ENCODE measurements at places on chromosomes 6 and 20.
A peak's percentile ranks its signal among the peaks of the same experiment; 100 is the strongest.

- no peak for DNase-seq
Observed at GRCh38 chr6:24529985-24530384, 35.2 kb downstream of the ALDH5A1 start.

GRCh38 chr6:3039384-3039783 is 28.9 kb upstream of the RIPK1 start:
- DNase-seq: no peak

GRCh38 chr20:53077373-53078205 is 105.4 kb downstream of the TSHZ2 start:
- DNase-seq: no peak

- no peak for DNase-seq
Observed at GRCh38 chr6:36487698-36488097, 44.9 kb downstream of the KCTD20 start.

- no peak for DNase-seq
Observed at GRCh38 chr6:121482004-121482693, 46.7 kb downstream of the GJA1 start.

- no peak for DNase-seq
Observed at GRCh38 chr6:21138336-21139069, 455.0 kb upstream of the SOX4 start.

DNA sequence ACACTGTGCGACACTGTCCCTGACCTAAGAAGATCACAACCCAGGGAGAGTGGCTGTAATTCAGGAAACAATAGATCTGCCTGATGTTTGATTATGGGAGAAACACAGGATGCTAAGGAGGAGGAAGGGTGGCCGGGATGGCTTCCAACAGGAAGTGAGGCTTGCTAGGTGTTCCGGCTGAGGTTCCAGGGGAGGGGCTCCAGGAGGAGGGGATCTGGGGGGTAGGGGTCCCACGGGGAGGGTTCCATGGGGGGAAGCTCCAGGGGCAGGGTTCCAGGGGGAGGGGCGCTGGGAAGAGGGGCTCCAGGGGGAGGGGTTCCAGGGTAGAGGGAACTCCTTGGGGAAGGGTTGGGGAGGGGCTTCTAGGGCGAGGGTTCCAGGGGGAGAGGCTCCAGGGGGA is 48.6 kb downstream of the DAAM2 start:
- DNase-seq: no peak

GRCh38 chr6:43988801-43989200 is 138.5 kb downstream of the MRPL14 start:
- DNase-seq: no peak

DNA sequence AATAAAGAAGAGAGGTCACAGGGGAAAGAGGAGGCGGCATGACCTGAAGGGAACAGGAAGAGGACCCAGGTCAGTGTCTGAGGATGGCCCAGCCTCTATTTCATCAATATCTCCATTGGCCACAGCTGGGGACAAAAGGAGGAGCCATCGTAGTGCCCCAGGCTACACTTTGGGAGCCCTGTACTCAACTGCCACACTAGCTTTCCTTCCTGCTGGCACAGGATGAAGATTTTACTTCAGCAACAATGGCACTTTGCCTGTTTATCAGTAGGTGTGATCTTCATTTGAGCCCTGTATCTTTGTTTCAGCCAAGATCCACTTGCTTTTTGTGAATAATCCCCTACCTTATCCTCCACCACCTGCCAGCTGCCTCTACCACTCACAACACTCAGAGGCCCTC is 35.4 kb upstream of the RCAN2 start:
- DNase-seq: no peak

- DNase-seq: no peak
Observed at GRCh38 chr6:72111611-72112010, 225.3 kb downstream of the RIMS1 start.

GRCh38 chr6:6366803-6367202 is 46.3 kb upstream of the F13A1 start:
- DNase-seq: no peak

DNA sequence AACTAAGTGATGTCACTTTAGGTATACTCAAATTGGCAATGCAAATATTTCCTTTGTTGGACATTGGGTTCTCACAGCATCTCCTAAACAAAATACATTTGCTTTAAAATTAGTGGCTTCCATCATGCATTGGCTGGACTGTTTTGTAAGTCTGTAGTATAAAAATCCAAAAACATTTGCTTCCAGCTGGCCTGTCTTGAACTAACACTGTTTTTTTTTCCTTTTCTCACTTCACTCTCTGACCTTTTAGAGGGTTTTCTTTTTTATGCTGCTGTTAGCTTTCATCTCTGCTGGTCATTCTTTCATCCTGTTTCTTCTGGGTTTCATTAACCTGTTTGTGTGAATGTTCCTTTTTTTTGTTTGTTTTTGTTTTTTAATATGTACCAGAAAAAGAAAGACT is 121.7 kb upstream of the MLIP start:
- DNase-seq: no peak

GRCh38 chr20:19976595-19977372 is 40.4 kb upstream of the NAA20 start:
- no peak for DNase-seq

GRCh38 chr20:38106461-38106860 is 58.6 kb downstream of the TGM2 start:
- no peak for DNase-seq

DNA sequence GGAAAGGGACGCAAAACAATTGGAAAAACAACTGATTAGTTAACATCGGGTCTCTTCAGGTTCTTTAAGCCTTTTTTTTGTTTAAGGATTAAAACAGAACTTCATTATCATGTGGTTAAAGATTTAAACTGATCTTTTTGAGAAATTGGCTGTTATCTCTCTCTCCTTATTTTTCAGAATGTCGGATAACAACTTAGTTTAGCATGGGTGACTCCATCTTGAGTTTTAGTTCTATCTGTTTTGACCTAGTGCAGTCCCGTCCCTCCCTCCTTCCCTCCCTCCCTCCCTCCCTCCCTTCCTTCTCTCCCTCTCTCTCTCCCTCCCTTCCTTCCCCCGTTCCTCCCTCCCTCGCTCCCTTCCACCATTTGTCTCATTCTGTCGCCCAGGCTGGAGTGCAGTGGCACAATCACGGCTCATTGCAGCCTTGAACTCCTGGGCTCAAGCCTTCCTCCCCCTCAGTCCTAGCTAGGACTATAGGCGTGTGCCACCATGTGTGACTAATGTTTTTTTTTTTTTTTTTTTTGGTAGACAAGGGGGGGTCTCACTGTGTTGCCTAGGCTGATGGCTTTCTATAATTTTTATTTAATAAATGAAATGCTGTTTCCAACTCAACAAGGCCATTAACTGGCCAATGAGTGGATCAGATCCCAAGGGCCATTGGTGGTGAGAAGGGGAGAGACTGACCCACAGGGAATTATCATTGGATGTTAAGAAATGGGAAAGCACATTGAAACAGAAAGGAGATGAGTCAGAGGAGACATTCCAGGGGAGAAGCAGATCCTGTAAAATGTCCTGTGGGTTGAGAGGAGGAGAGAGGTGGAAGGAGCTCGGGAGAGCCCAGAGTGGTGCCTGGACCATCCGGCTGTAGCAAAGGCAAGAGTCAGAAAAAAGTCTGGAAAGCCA is 13.6 kb downstream of the BAK1 start:
- DNase-seq: no peak

DNA sequence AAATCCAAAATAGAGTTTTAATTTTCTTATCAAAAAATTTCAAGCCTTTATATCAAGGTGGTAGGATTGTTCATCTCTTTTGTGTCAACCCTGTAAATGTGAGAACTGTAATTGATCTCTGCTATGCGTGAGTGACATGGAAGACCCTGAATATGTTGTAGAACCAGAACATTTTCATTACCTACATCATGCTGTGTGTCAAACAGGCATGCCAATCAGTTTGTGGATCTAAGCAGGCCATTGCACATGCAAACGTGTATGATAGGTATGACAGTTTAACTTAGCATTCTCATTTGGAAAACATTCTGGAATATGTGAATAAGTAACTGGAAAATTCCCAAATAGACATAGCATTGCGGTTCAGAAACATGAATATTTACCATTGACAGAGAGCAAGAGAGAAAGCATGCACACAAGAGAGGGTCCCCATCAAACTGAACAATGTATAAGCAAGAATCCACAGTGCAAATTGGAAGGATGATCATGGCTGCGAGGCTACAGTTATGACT is 641.6 kb upstream of the AGPAT4 start:
- no peak for DNase-seq

DNA sequence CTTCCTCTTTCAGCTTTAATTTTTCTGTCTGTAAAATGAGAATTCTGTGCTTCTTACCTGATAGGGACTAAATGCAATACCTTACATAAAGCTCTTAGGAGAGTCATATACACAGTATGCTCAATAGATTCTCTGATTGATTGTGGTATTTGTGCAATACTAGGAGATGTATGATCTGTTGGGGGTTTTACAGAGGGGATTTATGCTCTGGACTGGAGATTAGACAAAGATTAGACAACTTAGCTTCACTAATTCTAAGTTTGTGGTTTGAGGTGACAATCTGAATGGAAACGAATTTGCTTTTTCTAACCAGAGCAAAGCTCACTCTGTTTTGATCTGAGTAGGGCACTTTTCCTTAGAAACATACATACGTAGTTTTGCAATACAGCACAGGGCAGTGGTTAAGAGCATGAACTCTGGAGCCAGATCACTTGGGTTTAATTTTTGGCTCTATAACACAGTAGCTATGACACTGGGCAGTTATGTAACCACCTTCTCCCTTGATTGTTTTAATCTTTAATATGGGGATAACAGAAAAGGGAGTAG is 126.2 kb downstream of the RNF144B start:
- DNase-seq: no peak

DNA sequence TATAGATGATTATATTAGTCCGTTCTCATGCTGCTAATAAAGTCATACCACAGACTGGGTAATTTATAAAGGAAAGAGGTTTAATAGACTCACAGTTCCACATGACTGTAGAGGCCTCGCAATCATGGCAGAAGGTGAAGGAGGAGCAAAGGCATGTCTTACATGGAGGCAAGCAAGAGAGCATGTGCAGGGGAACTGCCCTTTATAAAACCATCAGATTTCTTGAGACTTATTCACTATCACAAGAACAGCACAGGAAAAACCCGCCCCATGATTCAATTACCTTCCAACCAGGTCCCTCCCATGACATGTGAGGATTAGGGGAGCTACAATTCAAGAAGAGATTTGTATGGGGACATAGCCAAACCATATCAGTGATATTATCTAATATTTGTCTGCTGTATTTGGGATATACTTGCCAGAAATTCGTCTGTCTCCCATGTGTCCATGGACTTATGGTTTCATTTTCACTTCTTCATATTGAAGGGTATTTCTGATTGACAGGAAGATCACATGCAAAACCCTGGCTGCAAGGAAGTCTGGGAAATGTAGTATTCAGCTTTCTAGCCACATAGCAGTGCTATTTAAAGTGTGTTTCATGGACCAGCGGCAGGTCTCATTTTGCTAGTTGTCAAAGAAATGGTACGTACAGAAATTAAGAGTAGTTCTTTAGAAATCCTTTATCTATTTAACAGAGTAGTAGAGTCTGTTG is 50.5 kb upstream of the PAK5 start:
- no peak for DNase-seq

GRCh38 chr6:3290931-3291211 is 32.1 kb downstream of the PSMG4 start:
- no peak for DNase-seq

GRCh38 chr6:159079367-159079766 is 34.6 kb upstream of the TAGAP start:
- DNase-seq: no peak

- no peak for DNase-seq
Observed at GRCh38 chr6:157139054-157139708, 184.1 kb downstream of the TMEM242 start.

- no peak for DNase-seq
Observed at GRCh38 chr6:109165392-109165974, 70.2 kb downstream of the CEP57L1 start.

DNA sequence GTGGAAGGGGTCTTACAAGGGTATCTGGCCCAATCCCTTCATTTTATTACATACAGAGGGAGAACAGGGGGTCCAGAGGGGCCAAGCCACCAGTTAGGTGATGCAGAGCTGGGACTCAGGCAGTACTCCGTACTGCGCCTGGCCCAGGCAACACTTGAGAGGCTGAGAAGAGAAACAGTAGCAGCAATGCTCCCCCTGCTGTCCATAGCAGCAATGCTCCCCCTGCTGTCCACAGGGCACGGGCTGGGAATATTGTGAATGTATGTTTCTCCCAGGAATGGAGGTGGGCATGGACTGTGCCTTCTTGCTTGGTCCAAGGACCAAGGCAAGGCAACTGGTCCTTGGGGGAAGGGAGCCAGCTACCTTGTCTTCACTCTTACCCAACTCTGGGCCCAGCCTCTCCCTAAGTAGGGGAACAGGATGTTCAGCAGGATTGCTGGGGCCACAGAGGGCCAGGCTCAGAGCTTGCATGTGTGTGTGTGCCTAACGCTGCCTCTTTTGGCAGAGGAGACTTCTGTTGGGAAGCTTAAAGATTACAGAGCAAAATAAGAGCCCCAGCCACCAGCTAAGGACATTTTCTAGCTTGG is 14.8 kb upstream of the FAM83C start:
- DNase-seq: no peak

DNA sequence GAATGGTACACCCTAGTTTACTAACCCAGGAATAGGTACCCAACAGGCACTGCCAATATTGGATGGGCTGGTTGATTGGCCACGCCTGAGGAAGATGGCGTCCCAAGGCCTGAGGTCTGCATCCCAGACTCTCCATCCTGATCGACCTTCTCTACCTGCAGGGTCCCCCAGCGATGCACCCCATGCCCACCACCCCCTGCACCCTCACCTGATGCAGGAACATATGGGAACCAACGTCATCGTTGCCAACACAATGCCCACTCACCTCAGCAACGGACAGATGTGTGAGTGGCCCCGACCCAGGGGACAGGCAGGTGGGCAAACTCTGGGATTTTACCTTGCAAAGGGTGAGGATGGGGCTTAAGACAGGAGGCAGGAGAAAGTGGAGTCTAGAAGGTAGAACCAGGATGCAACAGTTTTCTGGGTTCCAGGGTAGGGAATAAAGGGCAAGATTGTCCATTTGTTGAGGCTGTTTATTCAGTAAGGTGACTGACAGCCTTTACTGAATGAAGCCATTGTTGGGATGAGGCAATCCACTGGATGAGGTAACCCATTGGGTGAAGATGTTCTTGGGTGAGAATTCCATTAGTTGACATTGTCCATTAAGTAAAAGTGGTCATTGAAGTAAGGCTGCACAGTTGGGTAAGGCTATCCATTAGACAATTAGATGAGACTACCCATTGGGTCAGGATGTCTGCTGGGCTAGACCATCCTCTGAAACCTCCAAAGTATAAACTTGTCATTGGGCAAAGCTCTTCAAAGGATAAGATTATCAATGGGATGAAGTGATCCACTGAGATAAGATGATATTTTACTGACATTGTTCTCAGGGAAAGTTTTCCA is 47.3 kb upstream of the TTPAL start:
- DNase-seq: no peak

DNA sequence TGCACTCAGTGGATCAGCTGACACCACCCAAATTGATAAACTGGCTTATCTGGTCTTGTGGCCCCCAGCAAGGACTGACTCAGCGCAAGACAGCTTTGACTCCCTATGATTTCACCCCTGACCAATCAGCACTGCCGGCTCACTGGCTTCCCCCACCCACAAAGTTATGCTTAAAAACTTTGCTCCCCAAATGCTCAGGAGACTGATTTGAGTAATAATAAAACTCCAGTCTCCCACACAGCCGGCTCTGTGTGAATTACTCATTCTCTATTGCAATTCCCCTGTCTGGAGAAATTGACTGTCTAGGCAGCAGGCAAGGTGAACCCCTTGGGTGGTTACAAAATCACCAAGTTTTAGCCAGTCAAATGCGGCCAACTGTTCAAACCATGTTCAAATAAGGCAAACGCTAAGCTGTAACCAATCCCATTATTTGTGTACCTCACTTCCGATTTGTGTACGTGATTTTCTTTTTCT is 32.5 kb downstream of the SLC22A2 start:
- peak; percentile 31 for DNase-seq

Data from stimulated activated CD8-positive, alpha-beta memory T cell treated with anti-CD3 and anti-CD28 coated beads, Interleukin-4, amount 100 ng/mL, for 24 hours (primary cell).